Amygdala (tissue), 56 donors: ENCODE measurements at places on chromosomes 2 and 18.

DNA sequence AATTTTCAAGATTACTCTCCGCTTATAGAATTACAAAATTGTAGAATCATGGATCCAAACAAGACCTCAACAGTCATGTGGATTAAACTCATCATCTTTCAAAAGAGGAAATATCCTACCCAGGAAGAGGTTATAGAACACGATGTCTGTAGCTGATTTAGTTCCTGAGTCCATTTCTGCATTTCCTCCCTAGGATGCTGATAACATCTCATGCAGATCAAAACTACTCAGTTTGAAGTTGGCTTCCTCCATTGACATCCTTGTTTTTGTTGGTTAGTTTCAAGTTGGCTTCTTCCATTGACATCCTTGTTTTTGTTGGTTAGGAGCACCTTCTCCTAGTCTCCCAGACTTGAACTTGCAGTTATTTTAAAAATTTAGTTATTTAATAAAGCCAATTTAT, 147.5 kb downstream of the PARD3B start:
- no peak for DNase-seq

GRCh38 chr18:32349728-32350395, 120.8 kb downstream of the GAREM1 start:
- DNase-seq = no peak

DNA sequence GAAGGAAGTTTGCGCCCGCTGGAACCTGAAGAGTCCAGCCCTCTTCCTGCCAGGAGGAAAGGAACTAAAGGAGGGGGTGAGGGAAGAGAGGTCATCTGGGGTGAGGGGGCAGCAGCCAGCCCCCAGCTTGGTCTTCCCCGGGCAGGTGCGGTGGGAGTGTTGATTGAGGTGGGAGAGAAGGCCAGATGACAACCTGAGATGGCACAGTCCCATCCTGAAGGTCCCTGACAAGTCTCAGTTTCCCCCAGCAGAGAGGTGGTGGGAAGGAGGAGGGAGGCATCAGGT, 240.9 kb downstream of the HAUS1 start:
- no peak for DNase-seq

DNA sequence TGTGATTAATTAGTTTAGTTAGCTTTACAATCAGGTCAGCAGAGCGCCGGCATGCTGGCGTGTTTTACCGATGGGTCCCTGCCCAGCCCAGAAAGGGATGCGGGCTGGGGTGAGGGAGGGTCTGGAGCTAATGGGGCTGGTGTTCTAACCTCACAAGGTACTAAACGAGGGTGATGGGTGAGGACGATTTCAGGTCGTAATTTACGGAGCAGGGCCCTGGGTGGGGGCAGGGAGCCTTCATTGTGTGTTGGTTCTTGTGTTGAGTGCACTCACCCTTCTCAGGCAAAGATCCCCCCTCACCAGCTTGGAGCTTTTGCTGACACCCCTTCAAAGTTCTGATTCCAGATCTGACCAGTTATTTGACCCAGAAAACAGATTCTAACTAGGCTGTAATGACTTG, 39.5 kb downstream of the PTGR3 start:
- no peak for DNase-seq

DNA sequence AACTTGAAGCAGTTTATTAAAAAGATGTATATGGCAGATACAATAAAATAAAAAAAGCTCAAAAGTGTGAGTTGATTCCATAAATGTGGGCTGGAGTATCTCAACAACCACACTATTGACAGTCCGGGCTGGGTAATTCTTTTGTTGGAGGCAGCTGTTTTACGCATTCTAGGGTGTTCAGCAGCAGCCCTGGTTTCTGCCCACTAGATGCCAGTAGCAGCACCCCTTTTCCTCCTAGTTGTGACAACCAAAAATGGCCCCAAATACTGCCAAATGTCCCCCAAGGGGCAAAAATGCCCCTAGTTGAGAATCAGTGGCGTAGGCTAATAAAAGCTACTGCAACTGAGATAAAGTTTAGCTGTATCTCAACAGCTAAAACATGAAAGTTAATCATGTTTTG, 44.8 kb downstream of the CHMP3 start:
- no peak for DNase-seq

DNA sequence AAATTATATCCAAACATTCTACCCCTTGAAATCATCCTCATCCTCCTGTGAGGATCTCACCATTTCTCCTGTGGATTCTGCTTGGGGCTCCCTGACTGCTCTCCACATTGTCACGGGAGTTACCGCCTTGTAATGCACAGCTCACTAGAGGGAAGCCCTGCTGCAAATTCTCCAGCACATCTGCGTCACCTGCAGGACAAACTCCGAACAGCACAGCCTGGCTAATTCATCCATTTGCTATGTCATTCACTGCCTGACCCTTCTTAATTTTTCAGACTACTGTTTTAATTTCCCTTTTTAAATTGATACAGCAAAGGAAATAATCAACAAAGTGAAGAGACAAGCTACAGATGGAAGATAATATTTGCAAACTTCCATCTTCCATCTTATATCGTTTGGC, 627.4 kb downstream of the FBXO15 start:
- DNase-seq = no peak

- DNase-seq = no peak
Observed at GRCh38 chr18:79930020-79930642, 21.3 kb downstream of the SLC66A2 start.

DNA sequence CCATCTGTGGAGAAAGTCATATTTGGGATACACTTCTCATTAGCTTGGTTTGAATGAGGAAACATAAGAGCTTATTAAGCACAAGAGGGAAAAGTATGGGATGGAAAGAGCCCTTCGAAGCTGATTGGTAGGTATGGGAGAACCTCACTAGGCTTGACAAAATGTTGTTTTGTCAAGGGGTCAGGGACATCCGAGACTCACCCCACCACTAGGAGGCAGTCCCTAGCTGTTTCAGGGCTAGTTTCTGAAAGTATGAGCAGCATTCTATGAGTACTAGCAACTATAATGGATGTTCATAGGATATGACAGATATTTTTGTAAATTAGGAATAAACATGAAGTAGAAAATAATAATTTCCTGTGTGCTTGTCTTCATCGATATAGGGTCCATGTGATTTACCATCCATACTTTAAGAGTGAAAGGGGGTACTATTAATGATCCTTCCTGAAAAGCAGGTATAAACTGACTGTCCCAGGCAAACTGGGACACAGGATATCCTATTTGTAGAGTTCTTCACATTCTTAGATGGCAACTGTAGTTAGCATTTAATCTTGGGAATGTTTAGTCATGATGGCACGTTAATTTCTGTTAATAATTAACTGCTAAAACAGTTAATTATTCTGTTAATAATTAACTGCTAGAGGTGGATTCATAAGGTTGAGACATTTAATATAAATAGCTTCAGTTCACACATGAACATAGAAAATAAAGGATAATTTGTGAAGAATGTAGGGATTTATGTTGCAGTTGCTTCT, 28.4 kb downstream of the OTX1 start:
- no peak for DNase-seq

DNA sequence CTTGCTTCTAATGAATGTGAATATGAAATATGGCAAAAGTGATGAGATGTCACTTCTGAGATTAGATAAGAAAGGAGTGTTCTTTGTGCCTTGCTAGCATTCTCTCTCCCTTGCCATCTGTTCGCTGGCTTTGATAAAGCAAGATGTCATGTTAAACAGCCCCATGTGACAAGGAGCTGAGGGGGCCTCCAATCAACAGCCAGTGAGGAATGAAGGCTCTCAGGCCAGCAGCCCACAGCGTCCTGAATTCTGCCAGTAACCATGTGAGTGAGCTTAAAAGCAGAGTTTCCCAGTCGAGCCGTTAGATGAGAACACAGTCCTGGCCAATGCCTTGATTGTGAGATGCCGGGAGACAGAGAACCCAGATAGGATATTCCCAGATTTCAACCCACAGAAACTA, 198.8 kb downstream of the IRS1 start:
- no peak for DNase-seq

- no peak for DNase-seq
Observed at GRCh38 chr2:73776869-73777519, 2.9 kb downstream of the DUSP11 start.

DNA sequence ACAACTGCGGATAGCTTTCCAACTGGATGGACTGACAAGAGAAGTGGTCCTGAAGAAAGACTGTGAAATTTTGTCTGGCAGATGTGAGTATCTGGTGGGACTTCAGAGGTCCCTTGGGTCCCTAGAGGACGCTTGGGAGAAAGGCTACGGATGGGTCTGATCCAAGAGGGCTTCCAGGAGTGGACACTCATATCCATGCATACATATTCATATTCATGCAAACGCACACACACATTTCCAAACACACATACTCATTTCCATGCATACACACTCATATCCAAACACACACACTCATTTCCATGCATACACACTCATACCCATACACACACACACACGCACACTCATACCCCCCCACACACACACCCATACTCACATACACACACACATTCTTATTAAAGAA, 200.2 kb upstream of the DDX18 start:
- DNase-seq = no peak

DNA sequence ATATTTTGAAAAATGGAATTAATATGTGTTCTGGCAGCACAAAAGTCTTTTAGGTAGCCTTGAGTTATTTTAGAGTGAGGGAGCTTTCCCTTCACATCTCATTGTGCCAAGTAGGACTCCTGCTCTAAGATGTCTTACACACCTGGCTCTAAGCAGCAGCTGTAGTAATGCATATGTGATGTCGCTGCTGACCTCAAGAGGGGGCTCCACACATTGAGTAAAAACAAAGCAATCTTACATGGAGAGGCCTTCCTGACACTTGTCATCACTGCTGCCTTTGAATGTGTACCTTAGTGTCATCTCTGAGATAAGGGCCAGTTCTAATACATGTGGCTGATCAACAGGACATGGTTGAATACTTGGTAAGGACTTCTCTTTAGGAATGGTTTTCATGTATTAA, 75.8 kb downstream of the ACTR3 start:
- no peak for DNase-seq

GRCh38 chr2:237271698-237272652, 142.0 kb downstream of the COL6A3 start:
- no peak for DNase-seq

DNA sequence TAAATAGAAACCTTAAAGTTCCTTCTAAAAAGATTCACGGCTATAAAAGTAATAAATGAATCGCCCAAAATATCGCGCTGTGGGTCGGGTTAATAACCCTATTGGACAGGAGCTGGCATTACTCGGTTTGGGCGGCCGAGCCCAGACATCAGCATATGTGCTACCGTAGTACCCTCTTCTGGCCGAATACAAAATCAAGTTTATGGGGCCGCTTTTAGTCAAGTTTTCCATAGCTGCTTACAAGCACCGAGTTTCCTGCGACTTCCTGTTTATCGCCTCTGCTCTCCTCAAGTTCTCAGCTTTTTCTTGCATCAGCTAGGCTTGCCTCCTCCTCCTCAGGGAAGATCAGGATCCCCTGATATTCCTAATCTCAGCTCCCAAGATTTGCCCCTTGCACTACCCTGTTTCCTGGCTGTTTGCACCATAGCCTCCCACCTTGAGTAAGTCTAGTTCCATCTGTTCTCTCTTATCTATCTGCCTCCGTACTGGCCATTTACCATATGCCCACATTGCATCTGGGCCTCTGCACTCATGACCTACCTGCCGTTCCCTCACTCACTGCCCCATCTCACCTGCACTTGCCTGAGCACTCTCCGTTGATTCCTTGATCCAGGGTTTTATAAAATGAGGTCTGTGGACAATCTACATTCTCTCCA, 56.1 kb downstream of the SLC35F5 start:
- DNase-seq = no peak

- no peak for DNase-seq
Observed at GRCh38 chr2:198102120-198102519, 297.7 kb downstream of the PLCL1 start.

- peak; percentile 3 for DNase-seq
Observed at GRCh38 chr2:167264380-167264779, 376.1 kb downstream of the XIRP2 start.

GRCh38 chr18:21502661-21503060, 97.8 kb downstream of the ESCO1 start:
- no peak for DNase-seq

GRCh38 chr2:26077291-26077690, 43.4 kb downstream of the RAB10 start:
- no peak for DNase-seq

DNA sequence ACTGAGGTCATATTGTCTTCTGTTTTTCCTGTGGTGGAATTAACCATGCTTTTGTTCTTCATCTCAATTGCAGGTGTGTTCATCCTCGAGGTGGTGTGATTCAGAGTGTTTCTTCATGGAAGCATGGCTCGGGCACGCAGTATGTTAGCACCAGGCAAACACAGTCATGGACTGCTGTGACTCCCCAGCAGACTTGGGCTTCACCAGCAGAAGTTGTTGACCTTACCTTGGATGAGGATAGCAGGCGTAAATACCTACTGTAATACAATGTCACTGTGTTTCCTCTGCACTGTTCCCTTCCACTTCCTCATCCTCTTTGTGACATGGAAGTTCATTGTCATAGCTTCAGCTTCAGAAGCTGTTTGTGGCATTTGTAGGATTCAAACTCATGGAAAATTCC, 158.7 kb downstream of the HAUS1 start:
- no peak for DNase-seq

GRCh38 chr18:6850396-6850795, 120.9 kb downstream of the ARHGAP28 start:
- DNase-seq = no peak

DNA sequence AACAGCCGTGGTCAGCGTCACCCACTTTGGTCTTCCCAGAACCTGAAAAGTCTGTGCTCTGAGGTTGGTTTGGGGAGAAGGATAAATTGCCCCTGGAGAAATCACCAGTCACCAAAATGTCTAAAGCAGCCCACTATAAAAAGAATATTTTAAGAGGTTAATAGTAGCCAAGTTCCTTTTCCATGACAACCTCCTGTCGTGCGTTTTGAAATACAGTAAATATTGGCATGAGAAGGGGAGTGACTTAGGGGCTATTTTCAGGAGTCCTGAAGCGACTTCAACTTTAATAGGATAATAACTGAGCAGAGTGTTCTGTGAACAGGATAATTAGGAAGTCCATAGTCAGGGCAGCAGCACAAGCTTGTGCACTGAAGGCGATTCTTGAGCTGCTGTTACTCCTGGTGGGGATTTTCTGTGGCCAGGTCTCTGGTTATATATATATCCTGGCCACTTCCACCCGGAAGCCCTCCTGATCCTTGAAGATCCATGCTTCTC, 49.3 kb downstream of the RNF144A start:
- DNase-seq = no peak

GRCh38 chr2:1723397-1724042, 20.8 kb downstream of the PXDN start:
- no peak for DNase-seq

- DNase-seq = no peak
Observed at GRCh38 chr18:56112013-56112749, 524.2 kb upstream of the TCF4 start.

GRCh38 chr2:196516564-196516963, 123.0 kb upstream of the CCDC150 start:
- DNase-seq = no peak

DNA sequence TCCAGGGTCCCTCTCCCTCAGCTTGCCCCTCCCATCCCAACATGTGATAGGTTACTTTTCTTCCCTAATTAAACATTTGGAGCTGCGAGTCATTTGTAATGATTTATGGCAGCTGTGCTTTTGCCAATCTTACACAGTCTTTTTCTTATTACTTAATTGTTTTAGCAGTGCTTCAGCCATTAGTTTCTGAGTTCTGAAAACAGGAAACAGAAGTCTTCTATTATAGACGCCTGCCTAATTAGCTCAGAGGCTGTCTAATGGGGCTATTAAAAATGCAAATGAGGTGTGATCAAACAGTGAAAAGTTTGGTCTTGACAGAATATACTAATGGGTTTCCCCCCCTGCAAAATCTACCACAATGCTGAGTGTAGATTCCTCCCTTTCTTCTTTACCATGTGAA, 388.3 kb upstream of the CELF4 start:
- no peak for DNase-seq
